Naive thymus-derived CD4-positive, alpha-beta T cell (primary cell): ENCODE measurements at places on chromosomes 6 and 20. TPM values are rescaled to one million over a fixed set of nuclear protein-coding genes. Genes with fewer than 3 reads are reported as not detected.

Gene OPRL1
- total RNA-seq, result 1.1 TPM

Gene BAG2
- total RNA-seq, result 7.7 and 8.1 TPM in 2 replicates

Gene ATAT1
- 9.5 and 10.9 TPM in 2 replicates for total RNA-seq

Gene CLDN20
- total RNA-seq, result not detected

Gene GCNT2
- total RNA-seq, result 3.6 TPM

DNA sequence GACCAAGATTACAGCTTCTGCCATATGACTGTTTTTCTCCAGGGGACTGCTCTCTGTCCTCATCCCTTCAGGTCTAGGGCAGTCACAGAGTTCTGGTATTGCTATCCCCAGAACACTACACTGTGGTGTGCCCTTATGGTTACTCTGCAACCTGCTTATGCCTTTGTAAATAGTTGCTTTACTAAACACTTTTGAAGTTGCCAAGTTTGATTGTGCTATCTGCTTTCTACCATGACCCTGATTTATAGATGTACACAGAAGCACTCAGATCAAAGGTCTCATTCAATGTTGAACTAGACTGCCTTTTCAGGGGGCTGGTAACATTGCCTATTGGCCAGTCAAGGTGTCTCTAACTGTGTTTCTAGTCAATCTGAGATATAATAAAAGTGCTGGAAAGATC, 794.7 kb downstream of the DHX35 start:
- no peak overlapping the region for H3K4me3 ChIP-seq
